Activated CD8-positive, alpha-beta T cell treated with anti-CD3 and anti-CD28 coated beads for 36 hours (primary cell): ENCODE measurements at places on chromosomes 12 and 14.
A peak's percentile ranks its signal among the peaks of the same experiment; 100 is the strongest.

- no peak for DNase-seq
Observed at GRCh38 chr14:104416383-104416782, 163.2 kb upstream of the C14orf180 start.

DNA sequence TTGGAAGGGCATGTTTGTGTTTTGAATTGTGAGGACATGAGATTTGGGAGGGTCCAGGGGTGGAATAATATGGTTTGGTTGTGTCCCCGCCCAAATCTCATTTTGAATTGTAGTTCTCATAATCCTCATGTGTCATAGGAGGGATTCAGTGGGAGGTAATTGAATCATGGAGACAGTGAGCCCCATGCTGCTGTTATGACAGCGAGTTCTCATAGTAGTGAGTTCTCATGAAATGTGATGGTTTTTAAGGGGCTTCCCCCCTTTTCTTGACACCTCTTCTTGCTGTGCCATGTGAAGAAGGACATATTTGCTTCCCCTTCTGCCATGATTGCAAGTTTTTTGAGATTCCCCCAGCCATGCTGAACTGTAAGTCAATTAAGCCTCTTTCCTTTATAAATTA lies 260.0 kb downstream of the DUSP6 start:
- peak; percentile 23 for DNase-seq

DNA sequence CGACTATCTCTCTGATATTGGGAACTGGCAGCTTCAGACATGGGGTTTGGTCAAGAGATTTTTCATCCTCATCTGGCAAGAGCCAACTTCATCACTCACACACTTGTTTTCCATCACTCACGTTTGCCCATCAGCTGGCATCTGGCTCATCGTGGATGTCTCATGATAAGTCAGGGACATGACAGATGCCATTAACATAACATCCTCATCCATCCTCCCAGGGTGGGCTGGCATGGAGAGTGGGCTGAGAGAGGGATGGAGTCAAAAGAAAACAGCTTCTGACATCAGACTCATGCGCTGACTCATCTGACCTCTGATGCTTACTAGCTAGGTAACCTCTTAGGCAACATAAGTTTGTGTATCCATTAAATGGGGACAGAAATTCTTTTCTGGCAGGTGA lies 1.8 kb upstream of the VSX2 start:
- no peak for DNase-seq

DNA sequence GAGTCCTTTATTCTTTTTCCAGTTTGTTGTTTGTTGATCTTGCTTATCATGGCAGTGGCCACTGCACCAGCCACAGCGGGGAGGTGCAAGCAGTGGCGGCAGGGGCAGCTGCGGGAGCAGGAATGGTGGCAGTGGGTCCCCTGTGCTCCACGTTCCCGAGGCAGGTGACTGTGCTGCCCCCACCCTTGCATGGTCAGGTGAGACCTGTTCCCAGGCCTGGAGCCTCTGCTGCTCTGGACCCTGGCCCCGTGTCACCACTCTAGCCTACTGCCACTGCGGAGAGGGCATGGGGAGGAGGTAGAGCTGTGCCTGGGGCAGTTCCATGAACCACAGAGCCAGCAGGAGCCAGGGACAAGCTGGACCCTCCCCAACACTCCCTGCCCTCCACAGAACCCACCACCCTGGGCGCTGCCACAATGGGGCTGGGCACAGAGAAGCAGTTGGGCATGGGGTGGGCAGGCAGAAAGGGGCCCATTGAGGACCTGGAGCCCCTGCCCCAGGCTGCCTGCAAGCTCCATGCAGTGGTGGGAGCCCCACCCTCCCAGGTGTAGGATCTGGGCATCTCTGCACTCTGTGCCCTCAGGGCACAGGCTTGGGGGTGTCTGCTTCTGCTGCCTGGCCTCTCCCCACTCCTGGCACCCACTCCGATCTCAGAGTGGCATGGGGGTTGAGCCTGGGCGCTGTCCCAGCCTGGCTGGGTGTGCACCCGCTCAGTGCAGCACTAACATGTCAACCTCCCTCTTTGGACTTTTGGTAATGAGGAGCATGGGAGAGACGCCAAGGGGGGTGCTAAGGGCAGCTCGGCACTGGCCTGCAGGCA lies 23.1 kb upstream of the WDR20 start:
- DNase-seq, result no peak

DNA sequence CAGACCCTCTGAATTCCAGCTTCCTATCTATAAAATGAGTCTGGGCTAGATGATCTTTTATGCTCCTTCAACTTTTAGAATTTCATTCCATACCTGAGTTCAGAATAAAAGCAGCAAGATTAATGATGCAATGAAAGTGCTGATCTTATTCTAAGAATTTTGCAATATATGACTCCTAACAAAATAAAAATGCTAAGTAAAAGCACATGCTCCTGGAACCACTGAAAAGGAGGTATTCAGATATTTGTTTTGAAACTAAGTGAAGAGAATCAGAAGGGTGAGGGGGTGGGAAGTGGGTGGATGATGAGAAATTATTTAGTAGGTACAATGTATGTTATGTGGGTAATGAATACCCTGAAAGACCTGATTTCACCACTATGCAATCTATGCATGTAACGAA lies 216.6 kb downstream of the PTPRO start:
- DNase-seq, result peak; percentile 42
